ENCODE measurements at places on chromosomes 5 and 9.
A peak's percentile ranks its signal among the peaks of the same experiment; 100 is the strongest.

DNA sequence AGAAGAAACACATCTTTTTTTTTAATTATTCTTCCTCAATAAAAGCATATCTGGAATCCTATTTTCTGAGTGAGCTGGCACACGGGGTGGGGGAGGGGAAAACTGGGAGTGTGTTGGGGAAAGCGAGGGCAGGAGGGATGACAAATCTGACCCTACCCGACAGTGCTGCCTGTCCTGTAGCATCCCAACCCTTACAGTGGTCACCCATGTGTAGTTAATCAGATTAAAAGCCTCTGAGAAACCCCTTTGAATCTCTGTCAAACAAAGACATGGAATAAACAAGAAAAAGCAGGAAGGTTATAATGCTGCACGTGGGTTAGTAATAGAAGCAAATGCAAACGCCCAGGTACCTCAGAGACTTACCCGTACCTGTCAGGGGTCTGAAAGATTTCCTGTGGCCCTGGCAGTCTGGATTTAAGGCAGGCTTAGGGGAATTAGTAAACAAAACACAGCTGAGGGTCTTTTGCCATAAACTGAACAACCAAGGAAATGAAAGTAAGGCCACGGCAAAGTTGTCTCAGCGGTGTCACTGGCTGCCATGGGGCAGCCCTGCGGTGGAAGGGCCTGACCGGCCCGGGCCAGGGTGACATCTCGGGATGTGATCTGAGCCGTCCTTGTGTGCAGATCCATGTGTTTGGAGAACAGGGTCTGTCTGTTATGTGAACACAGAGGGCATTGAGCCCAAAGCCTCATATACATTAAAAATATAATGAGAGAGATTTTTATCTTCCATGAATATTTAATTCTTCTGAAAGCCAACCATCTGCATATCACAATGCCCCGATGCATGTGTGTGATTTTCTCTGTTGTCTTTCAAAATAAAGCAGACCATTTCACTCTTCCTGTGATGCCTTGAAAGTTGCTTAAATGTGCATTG lies 308.2 kb downstream of the ZNF608 start:
- DNase-seq = no peak

DNA sequence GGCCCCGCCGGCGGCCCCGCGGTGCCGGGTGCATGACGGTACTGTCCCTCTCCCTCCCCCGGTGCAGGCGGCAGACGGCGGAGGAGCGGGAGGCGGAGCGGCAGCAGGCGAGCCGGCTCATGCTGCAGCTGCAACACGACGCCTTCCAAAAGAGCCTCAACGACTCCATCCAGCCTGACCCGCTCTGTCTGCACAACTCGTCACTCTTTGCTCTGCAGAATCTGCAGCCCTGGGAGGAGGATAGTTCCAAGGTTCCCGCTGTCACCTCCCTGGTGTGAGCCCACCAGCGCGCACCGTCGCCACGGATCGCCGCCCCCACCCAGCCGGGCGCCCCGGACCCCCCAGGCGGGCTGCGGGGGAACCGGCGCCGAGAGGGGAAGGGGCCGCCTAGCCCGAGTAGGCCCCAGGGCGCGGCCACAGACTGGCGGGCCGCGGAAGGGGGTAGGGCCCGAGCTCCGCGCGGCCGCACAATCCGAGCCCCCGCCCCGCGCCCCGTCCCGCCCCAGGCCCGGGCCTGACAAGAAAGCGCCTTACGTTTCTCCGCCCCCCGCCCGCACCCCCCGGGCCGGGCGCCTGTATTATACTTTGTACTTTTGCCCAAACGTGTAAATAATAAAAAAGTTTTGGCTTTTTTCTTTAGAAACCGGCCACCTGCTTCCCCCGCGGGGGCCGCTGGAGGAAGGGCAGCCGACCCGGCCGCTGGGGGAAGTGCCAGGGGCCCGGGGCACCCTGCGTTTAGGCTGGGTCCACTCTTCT lies 2.5 kb downstream of the TLX3 start:
- peak; percentile 14 for DNase-seq

GRCh38 chr5:36459176-36460135 lies 146.9 kb upstream of the SLC1A3 start:
- DNase-seq = peak; percentile 11

DNA sequence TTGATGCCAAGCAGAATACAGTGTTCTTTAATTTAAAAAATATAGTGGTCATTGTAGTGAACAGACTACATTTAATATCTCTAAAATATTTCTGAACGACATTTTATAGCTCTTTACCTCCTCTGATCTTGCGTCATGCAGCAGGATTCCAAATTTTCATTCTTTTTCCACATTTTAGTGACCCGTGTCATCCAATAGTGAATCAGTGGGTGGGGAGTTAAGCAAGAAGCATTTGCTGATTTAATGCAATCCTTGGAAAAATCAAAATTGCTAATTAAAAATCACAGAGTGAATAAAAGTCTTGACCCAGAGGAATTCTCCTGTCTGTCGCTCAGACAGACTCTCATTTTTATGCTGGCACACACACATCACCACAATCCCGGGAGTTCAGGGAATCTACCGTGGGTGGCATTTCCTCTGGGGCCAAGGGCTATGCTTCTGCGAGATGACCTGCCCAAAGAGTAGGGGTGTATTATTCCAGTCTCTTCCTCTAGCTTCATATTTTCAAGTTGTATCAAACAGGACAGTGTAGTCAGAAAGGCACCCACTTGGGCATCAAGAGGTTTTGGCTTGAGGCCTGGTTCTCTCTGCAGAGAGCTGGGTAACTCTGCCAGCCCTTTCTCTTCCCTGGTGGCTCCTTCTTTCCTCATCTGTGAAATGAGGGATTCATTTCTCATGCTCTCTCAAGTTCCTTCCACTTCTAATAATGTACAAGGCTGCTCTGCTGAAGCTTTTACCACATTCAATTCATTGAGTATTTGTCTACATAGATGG lies 24.8 kb upstream of the OTP start:
- DNase-seq = no peak

- DNase-seq = no peak
Observed at GRCh38 chr9:130029223-130029973, 13.6 kb downstream of the FNBP1 start.

DNA sequence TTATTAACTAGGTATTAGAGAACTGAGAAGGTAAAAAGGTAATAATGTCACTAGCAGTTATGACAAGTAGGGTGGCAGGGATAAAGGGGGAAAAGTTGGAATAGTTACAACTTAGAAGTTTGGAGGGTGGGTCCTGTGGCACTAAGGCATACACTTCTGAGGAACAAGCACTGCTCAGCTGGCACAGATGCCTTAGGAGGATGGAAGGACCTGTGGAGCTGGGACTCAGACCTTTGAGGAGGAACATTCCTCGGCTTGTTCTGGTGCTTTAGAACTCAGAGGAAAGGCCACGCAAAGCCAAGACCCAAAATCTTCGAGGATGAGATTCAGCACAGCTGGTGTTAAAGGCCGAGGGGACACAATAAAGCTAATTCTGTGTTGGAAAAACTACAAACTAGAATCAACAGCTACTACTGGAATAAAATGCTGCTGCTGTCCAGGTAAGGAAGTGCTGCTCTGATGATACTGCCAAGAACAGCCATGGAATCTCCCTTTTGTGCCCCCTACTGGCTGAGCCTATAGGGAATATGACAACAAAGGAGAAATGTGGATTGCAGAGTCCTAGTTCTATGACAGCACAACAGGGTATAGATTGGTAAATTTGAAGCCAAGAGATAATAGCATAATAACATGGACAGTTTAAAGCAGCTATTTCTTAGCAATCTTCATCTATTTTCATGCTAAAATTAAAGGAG lies 126.7 kb downstream of the SLC25A46 start:
- DNase-seq = peak; percentile 51

DNA sequence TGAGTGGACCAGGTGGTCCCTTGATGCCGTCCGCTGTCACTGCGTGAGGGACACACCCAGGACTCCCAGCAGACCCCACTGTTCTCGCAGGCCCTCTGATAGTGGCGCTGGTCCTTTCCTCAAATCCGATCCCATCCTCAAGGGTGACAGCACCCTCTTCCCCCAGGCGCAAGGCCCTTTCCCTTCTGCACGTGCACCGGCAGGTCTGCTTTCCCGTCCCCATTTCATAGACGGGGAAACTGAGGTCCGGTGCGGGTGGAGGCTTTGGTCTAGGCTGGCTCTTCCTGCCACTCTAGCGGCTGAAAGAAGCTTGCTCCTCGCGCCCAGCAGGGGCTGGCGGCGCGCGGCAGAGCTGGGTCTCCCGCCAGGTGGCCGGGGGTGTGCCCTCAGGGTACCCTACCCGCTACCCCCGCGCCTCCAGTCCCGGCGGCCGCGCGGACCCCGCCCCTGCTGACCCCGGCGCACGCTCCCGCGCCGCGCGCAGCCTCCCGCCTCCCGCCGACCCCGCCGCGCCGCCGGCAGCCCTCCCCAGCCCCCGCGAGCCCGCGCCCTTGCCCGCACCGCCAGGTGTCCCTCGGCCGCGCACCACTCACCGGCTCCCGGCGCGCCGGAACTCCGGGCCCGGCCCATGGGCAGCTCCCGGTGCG lies 453 bp downstream of the RASGEF1C start:
- DNase-seq = peak; percentile 24

GRCh38 chr5:96903300-96903699 lies 27.0 kb downstream of the ERAP2 start:
- DNase-seq = no peak

GRCh38 chr5:77080905-77081304 lies 6.2 kb downstream of the ZBED3 start:
- DNase-seq = no peak

GRCh38 chr9:133916159-133916541 lies 76.0 kb downstream of the VAV2 start:
- DNase-seq = no peak

GRCh38 chr5:116992681-116993080 lies 418.1 kb upstream of the SEMA6A start:
- no peak for DNase-seq

DNA sequence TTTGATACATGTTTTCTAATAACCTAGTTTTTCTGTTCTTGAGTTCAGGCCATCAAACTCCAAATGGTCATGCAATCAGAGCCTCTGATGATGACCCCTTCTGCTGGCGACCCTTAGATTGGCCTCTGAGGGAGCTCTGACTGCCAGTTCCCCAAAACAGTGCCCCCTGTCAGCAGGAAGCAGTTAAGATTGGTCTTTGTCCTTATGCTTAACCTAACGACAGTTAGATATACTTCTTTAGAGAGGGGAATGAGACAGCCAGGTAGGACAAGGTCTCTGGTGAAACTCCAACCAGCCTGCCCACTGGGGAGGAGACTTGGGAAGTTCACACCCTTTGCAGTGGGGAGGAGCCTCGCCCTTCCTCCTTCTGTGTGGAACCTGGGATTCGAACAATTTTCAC lies 390.4 kb upstream of the KIF2A start:
- no peak for DNase-seq

DNA sequence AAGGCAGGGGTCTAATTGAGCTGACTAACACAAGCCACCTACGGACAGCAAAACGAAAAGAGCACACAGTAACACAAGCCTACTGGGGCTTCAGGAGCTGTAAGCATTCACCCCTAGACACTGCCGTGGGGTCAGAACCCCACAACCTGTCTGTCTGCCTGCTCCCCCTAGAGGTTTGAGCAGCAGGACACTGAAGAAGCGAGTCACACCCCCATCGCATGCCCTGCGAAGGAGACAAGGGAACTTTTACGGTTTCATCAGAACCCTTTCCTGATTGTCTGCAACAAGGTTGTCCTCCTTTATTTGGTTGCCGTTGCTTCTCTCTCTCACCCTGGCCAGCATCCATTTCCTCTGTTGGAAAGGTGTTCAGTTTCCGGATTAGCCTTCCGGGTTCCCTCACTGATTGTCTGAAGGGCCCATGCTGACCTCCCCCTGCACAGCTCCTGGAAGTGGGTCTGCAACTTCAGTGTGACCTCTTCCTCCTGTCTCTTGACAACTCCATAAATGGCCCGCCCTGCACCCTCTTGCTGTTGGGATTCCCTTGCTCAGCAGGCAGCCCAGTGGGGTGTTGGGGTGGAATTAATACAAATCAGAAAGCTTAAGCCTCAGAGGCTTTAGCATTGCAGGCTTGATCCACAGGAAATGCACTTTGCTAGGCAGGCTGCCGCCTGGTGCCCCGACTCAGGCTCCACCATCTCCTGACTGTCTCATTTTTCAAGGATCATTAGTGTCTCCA lies 258.9 kb upstream of the TLE4 start:
- no peak for DNase-seq

DNA sequence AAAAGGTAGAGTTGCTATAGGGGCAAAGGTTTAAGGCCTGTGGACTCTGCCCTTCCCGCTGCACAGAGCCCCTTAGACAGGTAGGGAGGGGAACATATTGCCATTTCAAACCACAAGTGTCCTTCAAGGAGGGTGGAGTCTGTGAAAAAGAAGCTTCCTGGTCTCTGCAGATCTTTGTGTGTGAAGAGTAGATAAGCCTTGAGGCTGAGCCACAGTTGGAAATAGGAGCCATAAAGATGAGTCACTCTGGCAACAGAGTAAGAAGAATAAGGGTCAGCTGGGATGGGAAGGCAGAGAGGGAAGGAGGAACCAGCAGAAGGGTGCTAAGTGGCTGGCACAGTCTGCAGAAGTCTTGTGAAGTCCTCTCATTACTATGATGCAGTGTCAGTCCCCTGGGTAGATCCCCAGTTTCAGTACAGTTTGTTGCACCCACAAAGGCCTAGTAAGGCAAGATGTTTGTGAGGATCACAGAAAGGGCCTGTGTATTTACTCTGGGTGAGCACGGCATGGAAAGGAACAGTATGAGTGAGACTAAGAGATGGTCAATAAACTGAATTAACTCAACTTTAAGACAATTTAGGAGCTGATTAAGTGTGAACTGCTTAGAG lies 18.1 kb downstream of the GRXCR2 start:
- peak; percentile 45 for DNase-seq

GRCh38 chr9:30504502-30504905 lies 1879.9 kb upstream of the ACO1 start:
- DNase-seq = no peak

GRCh38 chr5:72494623-72495124 lies 12.5 kb downstream of the ZNF366 start:
- DNase-seq = no peak

- DNase-seq = no peak
Observed at GRCh38 chr5:170337045-170337733, 39.6 kb upstream of the LCP2 start.

DNA sequence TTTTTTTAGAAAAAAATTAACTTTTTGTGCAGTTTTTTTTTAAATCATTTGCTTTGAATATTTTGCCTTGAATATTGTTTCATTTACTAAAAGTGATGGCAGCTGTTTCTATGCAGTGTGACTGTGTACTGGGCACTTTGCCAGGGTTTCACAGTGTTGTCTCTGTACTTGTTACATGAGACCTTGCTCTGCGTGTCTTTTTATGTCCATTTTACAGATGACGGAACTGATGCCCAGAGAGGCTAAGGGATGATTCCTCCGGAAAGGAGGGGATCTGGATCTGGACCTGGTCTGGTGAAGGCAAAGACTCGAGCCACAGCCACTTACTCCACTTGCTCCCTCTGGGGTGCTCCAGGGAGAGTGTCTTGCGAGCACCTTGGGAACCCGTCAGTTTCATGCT lies 124.8 kb upstream of the PTCH1 start:
- DNase-seq = no peak

GRCh38 chr5:138111937-138112336 lies 27.3 kb downstream of the NME5 start:
- peak; percentile 38 for DNase-seq

- peak; percentile 90 for DNase-seq
Observed at GRCh38 chr5:95081500-95081960, 203.4 kb downstream of the MCTP1 start.

- DNase-seq = no peak
Observed at GRCh38 chr5:134446938-134447337, 35.3 kb upstream of the CDKN2AIPNL start.

Data from ACHN (cell line).